ENCODE measurements at places on chromosomes 12 and 14.

DNA sequence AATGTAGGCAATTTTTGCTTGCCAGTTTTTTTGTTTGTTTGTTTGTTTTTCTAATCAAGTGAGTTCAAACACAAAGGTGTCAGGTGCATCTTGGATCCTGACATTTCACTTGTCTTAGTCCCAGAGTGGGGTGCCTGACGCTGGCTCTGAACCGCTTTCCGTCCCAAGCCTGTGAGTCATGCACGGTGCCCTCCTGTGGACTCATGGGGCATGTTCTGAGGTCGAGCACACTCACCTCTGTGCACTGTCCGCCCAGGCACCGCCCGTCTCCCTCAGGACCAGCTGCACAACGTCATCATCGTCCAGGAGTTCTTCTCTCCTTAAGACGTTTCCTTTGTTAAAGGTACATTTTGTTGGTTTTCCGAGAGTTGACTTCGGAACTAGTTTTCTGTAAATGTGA, 98.2 kb downstream of the GLT1D1 start:
- no peak for DNase-seq

GRCh38 chr12:16095531-16096110, 181.9 kb downstream of the SLC15A5 start:
- DNase-seq, result no peak

GRCh38 chr12:16756833-16757555, 151.0 kb upstream of the LMO3 start:
- no peak for DNase-seq

GRCh38 chr12:66438601-66439000, 136.3 kb downstream of the HELB start:
- DNase-seq, result no peak

DNA sequence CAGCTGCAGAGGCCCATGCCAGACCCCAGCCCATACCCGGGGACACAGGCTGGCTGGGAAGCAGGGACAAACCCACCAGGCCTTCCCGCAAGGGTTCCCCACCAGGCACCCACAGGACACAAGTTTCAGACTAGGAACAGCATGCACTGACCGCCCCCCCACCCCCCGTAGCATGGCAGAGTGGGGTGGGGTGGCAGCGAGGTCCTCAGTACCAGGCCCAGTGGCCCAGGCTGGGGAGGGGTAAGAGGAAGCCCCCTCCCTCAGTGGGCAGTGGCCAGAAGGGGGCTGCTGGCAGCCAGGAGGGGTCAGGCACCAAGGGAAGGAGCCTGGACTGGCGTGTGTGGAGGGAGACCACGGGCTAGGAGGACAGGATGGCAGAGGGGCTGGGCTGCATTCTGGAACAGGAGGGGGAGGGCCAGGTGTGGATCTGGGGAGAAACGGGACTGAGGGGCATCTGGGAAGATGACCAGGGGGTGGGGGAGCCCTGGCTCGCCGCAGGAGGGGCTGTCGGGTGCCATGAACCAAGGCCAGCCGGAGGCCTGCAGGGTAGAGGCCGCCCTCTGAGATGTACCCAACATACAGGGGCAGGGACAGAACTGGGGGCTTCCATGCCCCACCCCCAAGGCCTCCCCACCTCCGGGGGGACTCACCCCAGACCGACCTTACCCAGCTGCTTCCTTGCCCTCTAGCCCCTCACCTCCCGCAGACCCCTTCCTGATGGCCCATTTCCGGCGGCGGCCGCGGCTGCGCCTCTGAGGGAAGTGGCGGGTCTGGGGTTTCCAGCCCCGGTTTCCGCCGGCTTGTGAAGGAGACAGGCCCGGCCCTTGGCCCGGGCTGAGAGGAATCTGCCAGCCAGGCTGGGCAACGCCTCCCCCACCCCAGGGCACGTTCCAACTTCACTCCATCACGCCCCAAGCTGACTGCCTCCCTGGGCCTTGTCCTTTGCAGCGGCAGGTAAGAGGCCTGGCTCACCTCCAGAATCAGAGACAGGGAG, 5.6 kb upstream of the JAG2 start:
- peak; percentile 23 for DNase-seq

GRCh38 chr12:79121486-79121885, 256.9 kb downstream of the SYT1 start:
- DNase-seq, result no peak

GRCh38 chr14:67045440-67045839, 143.8 kb upstream of the GARIN2 start:
- DNase-seq, result no peak

DNA sequence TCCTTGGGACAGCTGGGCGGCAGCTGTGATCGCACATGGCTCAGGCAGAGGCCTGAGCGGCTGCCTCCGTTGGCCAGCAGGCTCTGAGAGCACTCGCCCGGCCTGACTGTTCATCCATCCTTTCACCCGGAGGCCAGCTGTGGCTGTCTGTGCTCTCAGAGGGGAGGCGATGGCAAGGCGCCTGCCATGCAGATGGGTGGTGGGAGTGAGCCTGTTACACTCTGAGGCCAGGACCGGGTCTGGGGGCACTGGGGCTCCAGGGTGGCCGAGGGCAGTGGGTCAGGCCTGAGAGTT, 292.3 kb downstream of the TMEM121 start:
- no peak for DNase-seq

DNA sequence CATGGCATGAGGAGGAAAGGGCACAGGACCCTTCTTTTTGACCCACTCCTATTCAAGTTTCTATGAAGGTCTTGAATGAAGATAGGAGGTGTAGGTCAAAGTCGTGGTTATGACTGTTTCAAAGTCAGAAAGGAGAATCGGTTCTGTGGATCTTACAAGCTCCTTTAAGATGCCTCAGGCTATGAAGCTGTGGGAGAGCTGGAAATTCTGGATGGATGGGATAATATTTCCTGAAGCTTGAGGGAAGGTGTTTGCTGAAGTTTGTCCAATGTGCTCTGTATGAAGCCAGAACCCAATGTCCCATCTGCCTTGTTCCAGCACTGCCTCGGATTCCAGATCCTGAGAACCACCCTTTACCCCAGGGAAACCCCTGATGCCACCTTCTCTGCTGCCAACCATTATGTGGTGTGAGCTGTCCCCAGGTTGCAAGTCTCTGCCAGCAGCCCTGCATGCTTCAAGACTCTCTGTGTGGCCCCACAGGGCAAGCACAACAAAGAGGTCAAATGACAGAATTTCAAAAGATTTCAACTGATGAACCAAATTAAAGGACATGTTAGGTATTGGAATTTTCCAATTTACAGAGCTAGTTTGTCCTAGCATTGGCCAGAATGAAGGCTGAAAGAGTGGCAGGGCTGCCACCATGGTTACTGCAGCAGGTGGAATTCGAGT, 472.0 kb downstream of the RGS6 start:
- DNase-seq, result no peak

DNA sequence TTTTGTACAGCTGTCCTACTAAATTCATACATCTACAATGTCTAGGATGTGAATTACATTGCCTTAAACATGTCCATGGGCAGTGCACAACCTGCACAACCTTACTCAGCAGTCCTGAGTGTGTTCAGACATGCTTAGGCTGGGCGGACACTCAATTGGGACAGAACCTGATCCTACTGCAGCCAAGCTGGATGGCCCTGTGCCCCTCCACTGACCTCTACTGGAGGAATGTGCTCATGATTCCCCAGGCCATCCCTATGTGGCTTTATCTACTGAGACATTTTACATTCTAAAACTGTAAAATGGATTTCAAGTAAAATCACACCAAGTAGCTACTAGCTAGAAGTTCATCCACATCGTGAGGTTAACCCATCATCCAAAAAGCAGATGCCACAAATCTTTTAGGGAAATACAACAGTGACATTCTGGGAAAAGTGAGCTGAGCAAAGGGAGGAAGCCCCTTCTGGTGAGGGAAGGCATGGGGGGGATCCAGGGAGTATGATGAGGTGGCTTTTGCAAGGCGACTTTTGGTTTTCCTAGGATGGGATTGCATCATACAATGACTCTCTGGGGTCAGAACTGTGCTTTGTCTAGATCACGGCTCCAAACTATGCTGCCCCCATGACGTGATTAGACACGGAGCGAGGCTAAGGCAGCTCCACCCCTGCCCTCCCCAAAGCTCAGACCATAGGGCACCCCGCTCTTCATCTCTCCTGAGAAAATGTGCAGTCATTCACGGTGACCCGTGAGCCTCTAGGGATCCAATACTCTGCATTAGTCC, 911.7 kb upstream of the TMEM132C start:
- no peak for DNase-seq

- DNase-seq, result no peak
These were observed 4.2 kb upstream of the AAAS start for GRCh38 chr12:53325511-53326061.
